SW480 (cell line): ENCODE measurements at places on chromosomes 13 and 19.

DNA sequence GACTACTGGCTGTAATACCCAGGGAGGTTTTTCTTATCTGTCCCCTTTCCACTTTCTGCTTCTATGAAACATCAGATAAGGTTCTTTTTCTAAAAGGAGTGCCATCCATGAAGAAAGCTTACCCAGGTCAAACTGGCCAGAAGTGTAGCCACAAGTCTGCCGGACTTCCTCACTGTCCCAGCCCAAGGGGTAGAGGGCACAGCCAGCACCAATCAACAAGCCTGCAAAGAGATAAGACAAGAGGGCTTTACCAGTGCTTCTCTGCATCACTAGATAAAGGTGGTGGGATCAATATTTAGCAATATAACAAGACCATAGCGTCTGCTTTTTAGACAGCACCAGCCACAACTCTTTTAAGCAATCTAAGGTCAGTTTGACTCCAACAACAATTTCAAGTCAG, 224.7 kb downstream of the LHFPL6 start:
- DNase-seq = no peak

DNA sequence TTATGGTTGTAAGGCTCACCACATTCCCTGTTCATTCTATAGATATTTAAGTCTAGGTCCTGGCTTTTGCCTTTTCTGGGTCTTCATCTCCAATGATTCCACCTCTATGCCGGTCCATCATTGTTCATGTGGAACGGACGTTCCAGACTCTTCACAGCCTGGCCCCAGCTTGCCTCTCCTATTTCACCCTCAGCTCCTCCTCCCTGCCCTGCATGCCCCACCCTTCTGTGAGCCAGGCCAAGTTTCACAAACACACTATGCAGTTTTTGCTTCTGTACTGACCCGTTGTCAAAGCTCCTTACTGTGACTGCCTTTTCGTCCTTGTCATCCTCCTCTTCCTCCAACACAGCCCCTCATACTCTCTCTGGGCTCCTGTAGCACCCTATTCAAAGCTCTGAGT, 31.3 kb downstream of the TEX26 start:
- DNase-seq = peak; percentile 47

DNA sequence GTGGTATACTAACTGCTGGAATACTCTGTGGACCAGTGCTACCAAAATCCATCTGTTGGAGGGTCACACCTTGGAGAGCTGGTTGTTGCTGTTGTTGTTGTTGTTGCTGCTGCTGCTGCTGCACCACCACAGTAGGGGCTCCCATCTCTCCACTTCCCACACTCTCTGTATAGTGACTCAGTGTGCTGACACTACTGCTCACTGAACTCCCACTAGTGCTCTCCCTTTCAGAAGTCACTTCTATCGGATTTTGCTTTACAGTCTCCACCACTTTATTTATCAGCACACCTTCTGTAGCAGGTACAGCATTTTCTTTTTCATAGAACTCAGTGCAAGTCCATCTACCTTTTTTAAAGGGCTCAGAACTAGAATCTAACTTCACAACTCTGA, 1.7 kb downstream of the TSC22D1 start:
- DNase-seq = no peak

DNA sequence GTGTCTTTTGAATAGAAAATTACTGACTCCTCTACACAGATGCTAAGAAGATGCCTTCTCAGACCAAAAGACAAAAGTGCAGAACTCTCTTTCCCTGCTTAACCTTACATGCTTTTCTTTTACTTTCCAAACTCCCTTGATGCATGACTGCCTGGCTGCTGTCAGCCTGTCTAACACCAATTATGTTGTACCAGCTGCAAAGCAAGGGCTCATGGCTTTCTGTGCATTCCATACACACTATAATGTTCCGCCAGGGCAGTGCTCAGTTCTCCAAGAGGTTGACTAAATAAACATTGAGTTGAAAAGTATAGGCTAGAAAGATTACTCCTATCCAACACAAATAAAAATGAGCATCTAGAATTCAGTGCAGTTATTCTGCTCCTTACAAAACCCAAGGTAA, 330.4 kb upstream of the NBEA start:
- no peak for DNase-seq

DNA sequence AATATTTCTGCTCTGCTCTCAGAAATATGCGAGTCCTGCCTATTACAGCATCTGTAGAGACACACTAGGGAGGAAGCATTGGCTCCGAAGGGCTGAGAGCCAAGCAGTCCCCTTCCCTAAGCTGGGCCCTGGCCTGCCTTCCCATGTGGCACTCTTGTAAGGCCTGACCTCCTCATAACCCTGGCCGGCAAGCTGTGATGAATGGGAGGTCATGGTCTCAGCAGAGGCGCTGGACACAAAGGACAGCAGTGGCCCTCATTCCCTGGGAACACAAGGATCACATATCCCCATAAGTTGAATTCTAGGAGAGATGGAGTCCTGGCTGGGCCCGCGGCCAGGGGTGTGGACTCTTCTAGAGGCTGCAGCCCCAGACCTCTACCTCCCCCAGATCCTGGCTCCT, 483.3 kb downstream of the ZNF536 start:
- no peak for DNase-seq

GRCh38 chr13:107736731-107737130, 478.6 kb downstream of the LIG4 start:
- no peak for DNase-seq

GRCh38 chr13:61247149-61247936, 168.3 kb downstream of the PCDH20 start:
- DNase-seq = no peak

GRCh38 chr19:34997071-34997617, 3.0 kb upstream of the GRAMD1A start:
- DNase-seq = no peak

DNA sequence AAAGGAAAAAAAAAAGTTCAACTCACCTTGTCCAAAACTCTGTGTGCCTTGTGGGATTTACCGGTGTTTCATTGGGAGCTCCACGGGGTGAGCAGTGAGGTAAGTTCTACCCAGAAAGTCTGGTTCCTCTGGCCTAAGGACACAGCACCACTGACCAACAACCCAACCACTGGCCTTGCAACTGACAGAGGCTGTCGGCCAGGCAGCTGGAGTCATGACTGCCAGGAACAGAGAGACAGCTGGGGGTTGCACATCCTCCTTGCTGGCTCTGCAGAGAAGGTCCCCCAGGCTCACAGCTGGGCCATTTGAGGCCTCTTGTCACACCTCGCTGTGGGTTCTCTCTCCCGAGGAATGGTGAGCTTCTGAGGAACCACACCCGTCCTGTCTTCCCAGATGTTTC, 59.5 kb downstream of the ANKRD10 start:
- DNase-seq = no peak

DNA sequence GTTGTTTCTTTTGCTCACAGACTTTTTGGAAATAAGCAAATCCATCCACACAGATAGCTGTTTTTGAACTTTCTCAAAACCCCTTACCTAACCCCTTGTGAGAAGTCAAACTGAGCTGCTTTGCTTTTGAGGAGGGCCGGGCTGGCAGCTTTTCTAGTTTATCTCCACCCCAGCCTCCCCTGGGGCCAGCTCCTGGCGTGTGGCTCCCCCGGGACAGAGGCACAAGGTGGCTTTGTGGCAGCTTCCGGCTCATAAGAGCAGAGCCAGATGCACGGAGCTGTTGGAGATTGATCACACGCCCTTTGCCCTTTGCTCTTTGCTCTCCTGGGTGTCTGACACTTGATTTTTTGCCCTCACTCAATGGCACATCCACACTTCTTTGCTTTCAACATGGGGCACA, 24.9 kb upstream of the RNF113B start:
- no peak for DNase-seq

GRCh38 chr19:15265850-15266248, 33.6 kb upstream of the EPHX3 start:
- no peak for DNase-seq

DNA sequence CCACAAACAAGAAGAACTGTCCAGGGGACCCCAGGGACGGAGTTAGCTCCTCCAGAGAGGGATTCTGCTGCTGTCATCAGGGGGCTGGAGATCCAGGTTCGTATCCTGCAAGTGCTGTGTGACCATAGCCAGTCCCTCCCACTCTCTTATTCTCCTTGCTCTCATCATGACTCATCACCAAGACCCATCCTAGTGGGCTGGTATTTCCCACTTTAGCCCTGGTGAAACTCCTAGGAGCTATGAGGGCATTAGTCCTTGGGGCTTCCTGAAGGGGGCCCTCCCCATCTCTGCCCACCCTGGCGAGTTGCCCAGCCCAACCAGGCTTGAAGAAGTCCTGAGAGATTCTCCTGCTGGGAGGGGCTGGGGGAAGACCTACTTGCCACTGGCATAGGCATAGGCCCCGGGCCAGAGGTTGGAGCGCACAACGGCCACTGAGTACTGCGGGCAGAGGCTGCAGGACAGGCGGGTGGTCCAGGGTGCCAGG, 7.5 kb upstream of the DMWD start:
- no peak for DNase-seq

DNA sequence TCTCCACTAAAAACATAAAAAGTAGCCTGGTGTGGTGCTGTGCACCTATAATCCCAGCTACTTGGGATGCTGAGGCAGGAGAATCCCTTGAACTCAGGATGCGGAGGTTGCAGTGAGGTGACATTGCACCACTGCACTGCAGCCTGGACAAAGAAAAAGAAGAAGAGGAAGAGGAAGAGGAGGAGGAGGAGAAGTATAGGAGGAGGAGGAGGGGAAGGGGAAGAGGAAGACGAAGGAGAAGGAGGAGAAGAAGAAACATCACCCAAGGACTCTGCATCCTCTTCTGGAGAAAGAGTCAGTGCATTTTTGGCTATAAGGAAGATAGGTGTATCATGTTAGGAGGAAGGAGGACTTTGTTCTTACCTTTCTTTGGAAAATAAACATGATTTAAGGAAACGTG, 13.0 kb upstream of the FPR3 start:
- DNase-seq = no peak

DNA sequence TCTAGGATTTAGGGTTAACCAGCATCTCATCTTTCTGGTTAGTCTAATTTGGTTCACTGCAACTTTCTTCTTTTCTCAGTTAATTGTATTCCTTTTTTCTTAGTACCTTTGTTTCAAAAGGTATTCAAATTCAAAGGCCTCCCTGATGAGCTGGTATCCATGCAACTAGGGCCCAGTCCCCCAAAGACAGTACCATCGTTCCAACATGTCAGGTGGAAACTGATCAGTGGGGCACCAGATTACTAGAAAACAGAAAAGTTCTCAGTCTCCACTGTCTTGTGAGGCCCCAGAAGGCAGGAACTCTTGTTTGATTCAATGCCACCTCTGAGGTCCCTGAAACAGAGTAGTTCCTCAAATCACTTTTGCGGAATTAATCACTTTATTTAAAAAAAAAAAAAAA, 303.2 kb upstream of the NBEA start:
- no peak for DNase-seq

GRCh38 chr13:87122551-87122950, 548.6 kb upstream of the SLITRK5 start:
- no peak for DNase-seq

DNA sequence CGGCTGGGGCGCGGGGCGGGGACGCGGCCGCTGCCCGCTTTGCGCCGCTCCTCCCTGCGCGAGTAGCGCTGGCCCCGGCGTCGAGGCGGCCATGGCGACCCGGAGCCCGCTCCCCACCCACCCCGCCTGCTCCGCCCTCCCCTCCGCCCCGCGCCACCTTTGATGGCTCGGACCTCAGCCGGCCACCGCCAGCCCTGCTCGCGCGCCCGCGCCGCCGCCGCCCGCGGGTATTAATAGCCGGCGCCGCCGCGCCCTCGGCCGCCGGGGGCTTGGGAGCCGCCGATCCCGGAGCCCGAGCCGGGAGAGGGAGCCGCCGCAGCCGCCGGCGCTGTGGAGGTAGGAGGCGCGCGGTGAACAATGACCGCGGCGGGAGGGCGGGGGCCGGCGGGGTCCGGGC, 261 bp downstream of the FARP1 start:
- no peak for DNase-seq

DNA sequence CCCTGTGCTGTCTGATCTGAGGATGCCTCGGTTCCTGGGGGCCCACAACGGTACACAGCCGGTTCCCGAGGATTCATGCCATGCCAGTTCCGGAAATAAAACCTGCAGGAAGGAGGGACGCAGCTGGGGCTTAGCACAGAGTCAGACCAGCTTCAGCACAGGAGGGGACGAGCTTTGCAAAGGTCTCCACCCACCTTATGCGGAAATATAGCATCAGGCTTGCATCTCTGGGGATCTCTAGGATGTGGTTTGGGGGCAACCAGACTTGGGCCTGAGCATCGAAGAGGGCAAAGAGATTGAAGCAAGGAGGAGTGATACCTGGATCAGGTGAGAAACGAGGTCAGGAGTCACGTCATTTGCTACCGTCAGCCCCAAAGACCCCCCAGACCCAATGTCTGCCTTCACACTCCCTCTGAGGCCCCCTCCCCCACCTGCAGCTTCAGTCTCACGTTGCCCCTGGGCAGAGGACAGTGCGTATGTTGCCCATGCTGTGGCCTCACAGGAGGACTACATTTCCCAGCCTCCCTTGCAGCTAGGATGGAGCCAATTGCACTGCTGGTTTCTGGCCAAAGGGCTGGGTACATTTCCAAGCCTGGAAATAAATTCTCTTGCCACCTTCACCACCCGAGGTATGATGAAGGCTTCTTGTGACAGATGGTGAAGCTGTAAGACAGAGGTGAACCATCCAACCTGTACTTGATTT, 12.1 kb downstream of the TYK2 start:
- no peak for DNase-seq

- DNase-seq = no peak
Measured at GRCh38 chr13:95800436-95800835, 123.5 kb downstream of the DNAJC3 start.

- DNase-seq = no peak
Measured at GRCh38 chr19:38004186-38004520, 97.1 kb downstream of the SIPA1L3 start.

DNA sequence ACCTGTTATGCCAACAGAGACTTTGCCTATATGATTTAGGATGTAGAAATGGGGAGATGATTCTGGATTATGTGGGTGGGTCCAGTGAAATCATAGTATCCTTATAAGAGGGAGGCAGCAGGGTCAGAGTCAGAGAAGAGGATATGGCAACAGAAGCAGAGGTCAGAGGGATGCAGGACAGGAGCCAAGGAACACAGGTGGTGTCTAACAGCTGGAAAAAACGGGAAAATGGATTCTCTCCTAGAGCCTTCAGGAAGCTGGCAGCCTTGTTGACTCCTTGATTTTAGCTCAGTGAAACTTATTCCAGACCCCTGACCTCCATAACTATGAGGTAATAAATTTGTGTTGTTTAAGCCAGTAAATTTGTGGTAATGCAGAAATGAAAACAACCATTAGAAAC, 28.8 kb upstream of the OXGR1 start:
- no peak for DNase-seq

DNA sequence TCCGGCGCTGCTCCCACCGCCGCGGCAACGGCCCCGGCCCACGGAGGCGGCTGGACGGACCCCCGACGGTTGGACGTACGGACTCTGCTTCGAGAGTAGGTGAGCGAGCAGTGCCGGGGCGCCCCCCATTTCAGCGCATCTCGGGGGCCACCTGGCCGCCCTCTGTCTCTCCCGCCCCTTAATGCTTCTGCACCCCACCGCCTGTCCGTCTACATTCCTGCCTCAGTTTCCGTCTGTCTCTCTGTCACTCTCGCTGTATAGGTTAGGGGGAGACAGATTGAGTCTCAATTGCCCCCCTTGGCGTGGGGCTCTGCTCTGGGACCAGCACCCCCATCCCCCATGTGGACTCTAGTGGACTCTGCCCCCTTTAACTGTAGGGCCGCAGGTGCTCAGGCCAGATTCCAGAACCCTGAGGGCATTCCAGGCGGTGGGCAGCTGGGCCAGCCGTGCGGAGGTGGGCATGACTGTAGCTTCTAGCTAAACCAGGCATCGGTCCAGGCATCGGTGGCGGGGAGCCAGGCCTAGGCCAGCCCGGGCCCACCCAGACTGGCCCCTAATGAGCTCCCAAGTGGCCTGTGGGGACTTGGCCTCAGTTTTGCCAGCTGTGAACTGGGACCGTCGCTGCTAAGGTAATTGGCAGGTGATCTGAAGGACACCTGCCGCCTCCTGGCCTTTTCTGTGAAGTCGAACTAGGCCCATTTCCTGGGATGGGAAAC, 373 bp downstream of the TNFAIP8L1 start:
- no peak for DNase-seq
